Body of pancreas (tissue), 4 donors: ENCODE measurements at places on chromosomes 3 and 15. TPM values are rescaled to one million over a fixed set of nuclear protein-coding genes. Genes with fewer than 3 reads are reported as not detected.

DNA sequence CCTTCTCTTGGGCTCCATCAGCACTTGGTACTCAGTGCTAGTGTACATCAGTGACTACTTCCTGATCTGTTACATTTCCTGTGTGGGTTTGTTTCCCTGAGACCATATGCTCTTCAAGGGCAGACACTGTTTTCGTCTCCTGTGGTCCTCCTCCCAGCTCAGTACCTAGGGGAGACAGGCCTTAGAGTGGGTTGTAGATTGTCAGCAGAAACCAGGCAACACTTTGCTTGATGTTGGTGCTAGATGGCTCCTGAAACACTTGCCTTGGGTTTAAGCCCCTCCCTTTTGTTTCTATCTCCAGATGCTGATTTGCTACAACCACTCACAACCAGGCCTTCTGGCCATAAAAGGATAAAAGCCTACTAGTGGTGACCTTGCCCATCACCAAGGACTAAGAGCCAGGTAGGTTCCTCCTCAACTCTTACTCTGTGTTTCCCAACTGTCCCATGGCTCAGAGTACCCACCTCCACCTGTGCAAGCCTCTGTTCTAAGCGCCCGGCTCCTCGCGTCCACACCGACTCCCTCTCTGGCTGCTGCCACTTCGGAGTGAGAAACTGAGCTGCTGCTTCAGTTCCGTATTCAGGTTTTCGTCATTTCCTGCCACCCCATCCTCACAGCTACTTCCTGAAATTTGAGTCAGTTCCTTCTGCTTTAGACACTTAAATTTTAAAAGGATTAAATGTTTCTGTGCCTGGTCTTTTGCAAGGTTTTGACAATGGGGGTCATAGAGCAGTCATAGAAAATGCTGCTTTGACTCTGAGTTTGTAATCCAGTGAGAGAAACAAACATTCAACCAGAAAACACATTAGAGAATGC, at the start of gene HCLS1:
Gene HCLS1 (minus strand): TSS at position 548 of the 816 bp plus-strand sequence. CDS start 2,556 bp downstream, outside the sequence.
- no peak within 1 kb of the TSS for H3K4me3 ChIP-seq
- H3K36me3 ChIP-seq = peaks cover 6% of the 10 kb centered on the region
- H3K27me3 ChIP-seq = no peaks in the 10 kb centered on the region
- peaks cover 10% of the 10 kb centered on the region for H3K4me1 ChIP-seq
- DNase-seq = peak; percentile 63

- H3K27me3 ChIP-seq = no peaks in the 10 kb centered on the region
- no peaks in the 10 kb centered on the region for H3K4me1 ChIP-seq
- H3K36me3 ChIP-seq = peaks cover 22% of the 10 kb centered on the region
- DNase-seq = no peak
Observed at GRCh38 chr3:141448606-141449220, 38.1 kb upstream of the RASA2 start.

MKRN2OS gene
- total RNA-seq = not detected

DNA sequence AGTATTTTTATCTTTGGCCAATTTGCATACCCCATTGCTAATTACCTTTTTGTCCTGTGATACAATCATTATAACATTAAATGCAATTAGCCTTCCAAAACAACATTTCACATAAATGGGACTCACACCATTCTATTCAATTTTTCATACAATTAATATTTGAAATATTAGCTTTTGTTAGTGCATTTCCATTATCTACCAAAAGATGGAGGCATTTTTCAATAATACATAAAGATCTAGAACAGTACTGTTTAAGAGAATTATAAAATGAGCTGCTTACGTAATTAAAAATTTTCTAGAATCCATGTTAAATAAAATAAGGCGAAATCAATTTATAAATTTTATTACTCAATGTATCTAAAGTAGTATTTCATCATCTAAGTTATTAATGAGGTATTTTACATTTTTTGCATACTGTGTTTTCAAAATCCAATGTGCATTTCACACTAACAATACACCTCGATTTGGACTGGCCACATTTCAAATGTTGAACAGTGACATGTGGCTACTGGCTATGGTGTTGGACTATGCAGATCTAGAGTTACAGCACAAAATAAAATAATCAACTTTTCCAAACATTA, 74.3 kb downstream of the TJP1 start:
- no peak overlapping the region for H3K27ac ChIP-seq
- no peaks in the 10 kb centered on the region for H3K4me1 ChIP-seq
- no peaks in the 10 kb centered on the region for H3K36me3 ChIP-seq
- no peaks in the 10 kb centered on the region for H3K27me3 ChIP-seq
- no peak overlapping the region for H3K4me3 ChIP-seq
- no peak for DNase-seq

- H3K36me3 ChIP-seq = peaks cover 13% of the 10 kb centered on the region
- DNase-seq = no peak
- no peaks in the 10 kb centered on the region for H3K4me1 ChIP-seq
- no peaks in the 10 kb centered on the region for H3K27me3 ChIP-seq
Observed at GRCh38 chr15:65569728-65570127, 39.5 kb downstream of the HACD3 start.

- H3K27ac ChIP-seq = no peak overlapping the region
- no peaks in the 10 kb centered on the region for H3K36me3 ChIP-seq
- no peaks in the 10 kb centered on the region for H3K4me1 ChIP-seq
Observed at GRCh38 chr15:97009031-97009431, 678.5 kb downstream of the NR2F2 start.

DNA sequence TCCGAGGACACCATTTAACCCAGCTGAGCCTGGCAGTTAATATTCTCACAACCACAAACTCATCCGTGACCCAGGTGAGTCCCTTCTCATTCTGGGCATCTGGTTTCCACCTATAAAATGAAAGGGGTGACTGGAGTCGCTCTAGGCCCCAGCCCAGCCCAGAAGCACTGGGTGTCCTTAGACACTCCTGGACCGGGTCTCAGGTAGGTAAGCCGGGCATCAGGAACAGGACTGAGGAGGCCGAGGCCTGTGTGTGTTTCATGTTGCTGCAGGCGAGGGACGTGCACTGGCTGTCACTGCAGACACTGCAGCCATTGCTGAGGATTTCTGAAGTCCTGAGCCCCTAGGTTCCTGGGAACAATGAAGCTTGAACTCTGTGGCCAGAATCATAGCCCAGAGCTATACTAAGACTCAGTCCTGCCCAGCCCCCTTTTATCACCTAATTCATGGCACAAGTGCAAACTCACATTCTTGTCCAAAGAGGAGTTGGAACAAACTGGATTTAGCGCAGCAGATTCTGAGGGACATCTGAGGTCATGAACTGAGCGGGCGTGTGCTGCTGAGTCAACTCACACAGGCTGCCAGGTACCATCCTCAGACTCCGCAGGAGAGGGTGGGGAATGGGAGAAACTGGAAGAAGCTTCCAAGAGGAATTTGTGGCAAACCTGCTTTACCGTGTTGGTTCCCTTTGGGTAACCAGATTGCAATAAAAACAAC, 184.9 kb downstream of the FAM43A start:
- DNase-seq = no peak
- no peaks in the 10 kb centered on the region for H3K27me3 ChIP-seq
- no peak overlapping the region for H3K4me3 ChIP-seq
- no peaks in the 10 kb centered on the region for H3K36me3 ChIP-seq
- peaks cover 35% of the 10 kb centered on the region for H3K4me1 ChIP-seq

DNA sequence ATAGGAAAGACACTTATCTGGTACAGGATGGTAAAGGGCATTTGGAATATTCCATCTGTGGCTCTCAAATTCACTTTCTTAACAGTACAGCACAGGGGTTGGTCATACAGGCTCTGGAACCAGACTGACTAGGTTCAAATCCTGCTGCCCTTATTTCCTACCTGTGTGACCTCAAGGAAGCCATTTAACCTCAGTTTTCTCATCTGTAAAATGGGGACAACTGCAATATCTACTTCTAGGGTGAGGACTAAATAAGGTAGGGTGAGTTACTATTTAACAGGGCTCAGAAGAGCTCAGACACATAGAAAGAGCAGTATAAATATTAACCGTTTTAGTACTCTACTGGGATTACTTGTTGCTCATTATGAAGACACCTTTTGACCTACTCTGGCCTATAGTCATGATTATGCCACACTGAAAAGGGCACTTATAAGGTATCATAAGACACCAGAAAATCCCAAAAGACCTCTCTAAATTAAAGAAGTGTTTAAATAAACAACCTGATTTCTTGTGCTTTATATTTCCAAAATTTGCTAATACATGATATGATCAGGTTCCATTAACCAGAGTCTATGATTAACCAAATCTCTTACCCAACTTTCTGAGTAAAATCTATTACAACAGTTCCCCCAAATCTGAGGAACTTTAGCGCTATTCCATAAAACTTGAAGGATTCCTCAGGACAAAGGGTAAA, 6.5 kb downstream of the RFTN1 start:
- no peak overlapping the region for H3K4me3 ChIP-seq
- H3K4me1 ChIP-seq = no peaks in the 10 kb centered on the region
- DNase-seq = no peak
- no peaks in the 10 kb centered on the region for H3K36me3 ChIP-seq

DNA sequence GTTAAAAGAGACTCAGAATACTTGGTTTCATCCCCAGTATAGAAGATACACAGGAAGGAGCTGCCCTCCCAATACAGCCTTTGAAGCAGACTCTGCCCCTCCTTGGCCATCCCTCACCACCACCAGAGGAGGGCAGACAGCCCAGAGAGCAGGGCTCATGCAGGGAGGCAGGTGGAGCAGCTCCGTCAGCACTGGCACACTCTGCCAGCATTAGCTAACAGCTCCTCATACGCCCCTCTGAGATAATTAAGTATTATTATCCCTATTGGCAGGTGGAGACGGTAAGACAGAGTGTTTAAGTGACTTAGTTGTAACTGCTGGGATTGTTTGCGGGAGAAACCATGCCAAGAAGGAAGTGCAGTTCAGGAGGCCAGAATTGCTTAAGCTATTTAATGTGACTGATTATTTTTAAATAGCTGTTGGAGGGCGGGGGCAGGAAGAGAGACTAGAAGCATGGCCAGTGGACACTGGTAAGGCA, 434.0 kb downstream of the EPHB1 start:
- no peaks in the 10 kb centered on the region for H3K4me1 ChIP-seq
- no peak for DNase-seq
- no peaks in the 10 kb centered on the region for H3K36me3 ChIP-seq
- H3K27ac ChIP-seq = no peak overlapping the region
- no peak overlapping the region for H3K4me3 ChIP-seq
